ENCODE measurements at places on chromosomes 4 and X.

- H3K27ac ChIP-seq, result no peak overlapping the region
- H3K4me3 ChIP-seq, result no peak overlapping the region
- no peak for DNase-seq
Measured at GRCh38 chr4:165379678-165380064, 863 bp downstream of the CPE start.

- DNase-seq, result no peak
- no peak overlapping the region for H3K27ac ChIP-seq
- H3K4me3 ChIP-seq, result no peak overlapping the region
- no peaks in the 10 kb centered on the region for H3K36me3 ChIP-seq
- H3K4me1 ChIP-seq, result no peaks in the 10 kb centered on the region
Measured at GRCh38 chrX:38081909-38082308, 75.6 kb downstream of the SYTL5 start.

GRCh38 chr4:154927126-154927680, 146.1 kb downstream of the RBM46 start:
- no peak for DNase-seq
- H3K36me3 ChIP-seq, result no peaks in the 10 kb centered on the region
- no peak overlapping the region for H3K4me3 ChIP-seq
- no peak overlapping the region for H3K27ac ChIP-seq

DNA sequence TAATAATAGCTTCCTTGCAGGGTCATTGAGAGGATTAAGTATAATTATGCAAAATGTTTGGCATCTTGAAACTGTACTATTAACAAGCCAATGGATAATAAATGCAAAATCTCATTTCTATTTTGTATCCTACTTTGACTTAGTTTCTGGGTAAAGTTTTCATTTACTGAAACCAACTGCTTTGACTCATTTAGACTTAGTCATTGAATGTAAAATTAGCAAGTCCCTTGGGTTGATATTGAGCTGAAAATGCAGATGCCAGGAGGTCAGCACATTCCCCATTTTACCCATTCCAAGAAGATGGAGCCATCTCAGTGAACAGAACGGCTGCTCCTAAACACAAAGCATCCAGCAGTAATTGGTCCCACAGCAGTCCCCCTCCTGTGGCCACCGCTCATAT, 74.7 kb upstream of the GATB start:
- H3K27me3 ChIP-seq, result no peaks in the 10 kb centered on the region
- H3K36me3 ChIP-seq, result no peaks in the 10 kb centered on the region
- H3K4me1 ChIP-seq, result no peaks in the 10 kb centered on the region
- no peak for DNase-seq

DNA sequence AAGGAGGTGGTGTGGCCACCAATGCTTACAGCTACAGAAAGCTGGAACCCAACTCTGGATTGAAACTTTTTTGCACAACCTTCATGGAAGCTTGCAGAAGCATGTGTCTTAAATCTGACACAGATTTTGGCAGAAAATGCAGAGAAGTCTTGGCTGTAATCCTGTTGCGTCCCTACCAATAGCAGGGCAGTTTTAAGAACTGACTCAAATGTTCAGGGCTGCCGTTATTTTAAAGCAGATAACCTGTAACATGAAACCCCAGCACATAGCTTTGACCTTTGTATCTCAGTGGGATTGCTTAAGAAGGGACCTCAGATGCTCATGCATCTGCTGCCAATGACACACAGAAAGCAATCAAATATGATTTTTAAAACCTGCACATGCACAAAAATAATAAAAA, at the start of gene VEGFD:
VEGFD (minus strand) TSS at position 110 of the 400 bp plus-strand sequence. CDS start 467 bp downstream, outside the sequence.
- no peaks in the 10 kb centered on the region for H3K36me3 ChIP-seq
- no peak within 1 kb of the TSS for H3K27ac ChIP-seq
- no peaks in the 10 kb centered on the region for H3K27me3 ChIP-seq
- DNase-seq, result no peak
- no peaks in the 10 kb centered on the region for H3K4me1 ChIP-seq

DNA sequence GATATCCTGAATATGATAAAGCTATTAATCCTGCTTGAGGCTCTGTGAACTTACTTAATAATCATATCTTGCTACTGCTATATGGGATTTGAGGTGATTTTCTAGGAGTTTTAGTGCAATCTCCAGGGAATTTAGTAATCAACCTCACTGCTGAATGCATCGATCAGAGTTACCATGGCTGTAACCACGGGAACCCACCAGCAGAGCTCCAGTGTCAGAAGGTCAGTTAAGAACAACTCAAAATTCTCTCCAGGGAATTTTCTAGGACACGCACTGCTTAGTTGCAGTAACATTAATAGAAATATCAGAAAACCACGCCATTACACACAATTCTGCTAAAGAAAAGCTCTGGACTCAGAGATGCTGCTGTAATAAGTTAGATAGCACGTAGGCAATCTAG, 1477.2 kb upstream of the TENM3 start:
- no peaks in the 10 kb centered on the region for H3K4me1 ChIP-seq
- no peak overlapping the region for H3K4me3 ChIP-seq
- no peaks in the 10 kb centered on the region for H3K36me3 ChIP-seq

GRCh38 chr4:176579226-176579625, 213.5 kb downstream of the VEGFC start:
- no peaks in the 10 kb centered on the region for H3K27me3 ChIP-seq
- no peak for DNase-seq
- H3K4me1 ChIP-seq, result no peaks in the 10 kb centered on the region
- H3K27ac ChIP-seq, result no peak overlapping the region
- no peak overlapping the region for H3K4me3 ChIP-seq
- H3K36me3 ChIP-seq, result no peaks in the 10 kb centered on the region

DNA sequence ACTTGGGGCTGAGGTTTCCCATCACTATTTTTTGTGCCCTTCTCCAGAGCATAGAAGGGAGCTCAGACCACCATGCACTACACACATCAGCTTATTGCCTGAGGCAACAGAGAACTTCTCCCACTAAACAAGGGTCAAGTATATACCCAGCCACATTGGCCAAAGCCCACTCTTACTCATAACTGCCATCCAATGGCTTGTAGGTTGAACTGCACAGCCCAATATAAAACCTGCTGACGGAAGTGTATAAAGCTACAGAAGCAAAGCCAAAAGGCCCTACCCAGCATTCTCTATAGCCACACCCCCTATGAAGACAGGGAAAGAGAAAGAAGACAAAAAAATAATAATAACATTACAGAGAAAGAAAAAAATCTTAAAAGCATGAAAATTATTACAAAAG, 139.7 kb downstream of the LRBA start:
- no peak for DNase-seq
- H3K27me3 ChIP-seq, result no peaks in the 10 kb centered on the region
- H3K36me3 ChIP-seq, result peaks cover 8% of the 10 kb centered on the region
- no peaks in the 10 kb centered on the region for H3K4me1 ChIP-seq
- no peak overlapping the region for H3K27ac ChIP-seq

- no peaks in the 10 kb centered on the region for H3K36me3 ChIP-seq
- no peak for DNase-seq
- H3K4me3 ChIP-seq, result no peak overlapping the region
- no peak overlapping the region for H3K27ac ChIP-seq
- peaks cover 11% of the 10 kb centered on the region for H3K4me1 ChIP-seq
Measured at GRCh38 chr4:145828802-145829485, 109.7 kb downstream of the ZNF827 start.

GRCh38 chr4:7361280-7361895, 73.3 kb downstream of the PSAPL1 start:
- H3K4me1 ChIP-seq, result no peaks in the 10 kb centered on the region
- no peak overlapping the region for H3K27ac ChIP-seq
- H3K36me3 ChIP-seq, result no peaks in the 10 kb centered on the region
- DNase-seq, result no peak

DNA sequence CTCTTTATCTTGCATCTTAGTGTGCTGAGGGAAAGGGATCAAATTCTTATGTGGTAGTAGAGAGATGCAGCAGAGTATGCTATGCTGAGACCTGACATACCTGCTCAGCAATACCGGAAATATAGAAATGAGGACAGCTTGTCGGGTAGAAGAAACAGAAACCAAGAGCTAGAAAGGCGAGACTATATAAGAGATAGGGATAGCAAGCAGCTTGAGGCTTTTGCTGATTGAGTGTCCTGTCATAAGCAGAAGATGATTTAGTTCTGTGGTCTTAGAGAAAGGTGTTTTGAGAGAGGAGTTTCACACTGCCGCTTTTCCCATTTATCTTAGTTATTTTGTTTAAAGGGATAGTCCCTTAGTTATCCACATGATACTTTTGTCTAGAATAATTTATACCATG, 31.7 kb downstream of the USP9X start:
- H3K4me3 ChIP-seq, result no peak overlapping the region
- H3K27me3 ChIP-seq, result no peaks in the 10 kb centered on the region
- H3K27ac ChIP-seq, result no peak overlapping the region

DNA sequence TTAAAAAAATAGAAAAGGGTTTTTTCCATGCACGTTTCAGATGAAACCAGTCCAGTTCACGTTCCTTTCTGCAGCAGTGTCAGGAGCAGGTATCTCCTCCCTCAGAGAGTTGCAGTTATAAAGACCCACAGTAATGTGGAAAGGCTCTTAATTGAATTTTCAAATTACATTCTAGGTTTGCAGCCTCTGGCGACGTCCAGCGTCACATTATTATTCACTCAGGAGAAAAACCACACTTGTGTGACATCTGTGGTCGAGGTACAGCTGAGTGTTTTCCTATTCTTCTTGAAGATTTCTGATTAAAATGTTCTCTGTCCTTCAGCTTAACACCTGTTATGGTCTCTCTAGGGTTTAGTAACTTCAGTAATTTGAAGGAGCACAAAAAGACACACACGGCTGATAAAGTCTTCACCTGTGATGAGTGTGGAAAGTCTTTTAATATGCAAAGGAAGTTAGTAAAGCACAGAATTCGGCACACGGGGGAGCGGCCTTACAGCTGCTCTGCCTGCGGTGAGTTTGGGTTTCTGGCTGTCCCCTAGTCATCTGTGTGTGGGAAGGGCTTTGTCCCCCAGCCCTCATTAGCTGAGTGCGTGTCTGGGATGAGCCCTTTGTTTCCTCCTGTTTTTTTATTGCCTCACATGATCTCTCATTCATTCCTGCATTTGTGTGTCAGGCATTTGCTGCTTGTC, 25.6 kb downstream of the ZBTB49 start:
- no peaks in the 10 kb centered on the region for H3K27me3 ChIP-seq
- no peak overlapping the region for H3K27ac ChIP-seq
- peaks cover 18% of the 10 kb centered on the region for H3K36me3 ChIP-seq
- no peak overlapping the region for H3K4me3 ChIP-seq

DNA sequence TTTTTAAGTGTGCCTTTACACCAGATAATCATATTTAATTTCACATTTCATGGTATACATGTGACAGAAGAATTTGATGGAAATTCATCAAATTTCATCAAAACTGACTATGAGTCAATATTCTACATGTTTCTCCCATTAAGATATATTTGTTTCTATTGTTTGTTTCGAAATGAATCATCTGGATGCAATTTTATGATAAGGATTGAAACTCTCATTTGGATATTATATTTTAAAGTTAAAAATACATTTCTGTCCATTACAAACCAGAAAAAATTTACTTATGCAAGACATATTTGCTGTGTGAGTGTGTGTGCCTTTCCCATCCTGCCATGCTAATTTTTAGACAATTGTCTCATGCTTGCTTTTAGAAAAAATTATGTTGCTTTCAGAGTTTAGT, 52.2 kb downstream of the SULT1B1 start:
- no peak for DNase-seq
- no peak overlapping the region for H3K4me3 ChIP-seq
- H3K27me3 ChIP-seq, result no peaks in the 10 kb centered on the region
- H3K4me1 ChIP-seq, result no peaks in the 10 kb centered on the region
- H3K27ac ChIP-seq, result no peak overlapping the region

GRCh38 chrX:29461039-29461438, 754.3 kb upstream of the MAGEB2 start:
- no peak for DNase-seq
- H3K4me3 ChIP-seq, result no peak overlapping the region
- no peak overlapping the region for H3K27ac ChIP-seq
- no peaks in the 10 kb centered on the region for H3K27me3 ChIP-seq
